ENCODE measurements at places on chromosomes 13 and 19.
A peak's percentile ranks its signal among the peaks of the same experiment; 100 is the strongest.

DNA sequence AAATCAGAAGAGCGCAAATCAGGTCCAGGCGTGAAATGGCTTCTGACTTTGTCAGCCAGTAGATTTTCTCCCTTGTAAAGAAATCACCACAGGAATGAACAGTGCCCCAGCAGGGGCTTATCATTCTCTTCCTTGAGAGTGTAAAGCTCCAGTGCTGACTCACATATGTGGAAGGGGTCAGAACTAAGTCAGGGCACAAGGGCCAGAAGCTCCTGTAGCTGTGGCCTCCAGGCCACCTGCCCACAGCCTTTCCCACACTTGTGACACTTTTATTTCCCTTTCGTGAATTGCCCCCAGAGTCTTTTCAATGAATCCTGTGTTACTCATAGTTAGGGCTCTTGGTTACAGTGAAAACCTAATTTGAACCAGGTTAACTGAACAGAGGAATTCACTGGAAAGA lies 99.6 kb downstream of the SUCLA2 start:
- no peak for DNase-seq

- DNase-seq, result no peak
Observed at GRCh38 chr13:51740698-51741097, 63.3 kb downstream of the DHRS12 start.

GRCh38 chr19:39438270-39438934 lies 2.7 kb upstream of the RPS16 start:
- DNase-seq, result no peak

DNA sequence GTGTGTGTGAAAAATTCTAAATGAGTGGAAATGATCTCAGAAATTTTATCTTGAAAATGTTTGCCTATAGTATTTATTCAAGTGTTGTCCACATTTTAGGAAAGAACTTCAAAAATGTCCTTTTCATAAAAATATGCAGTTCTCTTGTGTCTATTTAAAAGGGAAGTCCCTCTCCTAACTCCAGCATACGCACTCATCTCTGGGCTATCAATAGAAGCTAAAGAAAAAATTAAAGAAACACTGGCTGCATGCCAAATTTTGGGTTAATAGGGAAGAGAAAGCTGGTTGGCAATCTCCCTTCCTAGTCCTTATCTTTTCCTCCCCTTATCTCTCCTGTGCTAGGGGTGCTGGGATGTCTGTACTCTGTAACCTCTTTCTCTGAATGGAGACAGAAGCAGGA lies 313.3 kb downstream of the ENOX1 start:
- DNase-seq, result peak; percentile 60

GRCh38 chr13:77040835-77041234 lies 13.9 kb upstream of the FBXL3 start:
- no peak for DNase-seq

DNA sequence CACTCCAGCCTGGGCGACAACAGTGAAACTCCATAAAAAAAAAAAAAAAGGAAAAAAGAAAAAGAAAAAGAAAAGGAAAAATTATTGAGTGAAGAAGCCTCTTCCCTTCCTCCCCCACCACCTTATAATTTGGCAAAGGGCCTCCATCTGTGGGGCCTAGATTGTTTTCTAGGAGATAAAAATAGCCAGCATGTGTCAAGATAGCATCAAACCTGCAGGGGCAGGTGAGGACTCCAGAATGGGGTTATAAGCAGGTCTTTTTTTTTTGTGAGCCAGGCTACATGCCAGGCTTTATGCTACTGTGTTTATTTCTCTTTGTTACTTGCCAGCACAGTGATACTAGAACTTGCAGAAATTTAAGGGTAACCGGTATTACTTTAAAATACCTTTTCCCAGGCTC lies 11.7 kb upstream of the TRIM13 start:
- DNase-seq, result no peak

DNA sequence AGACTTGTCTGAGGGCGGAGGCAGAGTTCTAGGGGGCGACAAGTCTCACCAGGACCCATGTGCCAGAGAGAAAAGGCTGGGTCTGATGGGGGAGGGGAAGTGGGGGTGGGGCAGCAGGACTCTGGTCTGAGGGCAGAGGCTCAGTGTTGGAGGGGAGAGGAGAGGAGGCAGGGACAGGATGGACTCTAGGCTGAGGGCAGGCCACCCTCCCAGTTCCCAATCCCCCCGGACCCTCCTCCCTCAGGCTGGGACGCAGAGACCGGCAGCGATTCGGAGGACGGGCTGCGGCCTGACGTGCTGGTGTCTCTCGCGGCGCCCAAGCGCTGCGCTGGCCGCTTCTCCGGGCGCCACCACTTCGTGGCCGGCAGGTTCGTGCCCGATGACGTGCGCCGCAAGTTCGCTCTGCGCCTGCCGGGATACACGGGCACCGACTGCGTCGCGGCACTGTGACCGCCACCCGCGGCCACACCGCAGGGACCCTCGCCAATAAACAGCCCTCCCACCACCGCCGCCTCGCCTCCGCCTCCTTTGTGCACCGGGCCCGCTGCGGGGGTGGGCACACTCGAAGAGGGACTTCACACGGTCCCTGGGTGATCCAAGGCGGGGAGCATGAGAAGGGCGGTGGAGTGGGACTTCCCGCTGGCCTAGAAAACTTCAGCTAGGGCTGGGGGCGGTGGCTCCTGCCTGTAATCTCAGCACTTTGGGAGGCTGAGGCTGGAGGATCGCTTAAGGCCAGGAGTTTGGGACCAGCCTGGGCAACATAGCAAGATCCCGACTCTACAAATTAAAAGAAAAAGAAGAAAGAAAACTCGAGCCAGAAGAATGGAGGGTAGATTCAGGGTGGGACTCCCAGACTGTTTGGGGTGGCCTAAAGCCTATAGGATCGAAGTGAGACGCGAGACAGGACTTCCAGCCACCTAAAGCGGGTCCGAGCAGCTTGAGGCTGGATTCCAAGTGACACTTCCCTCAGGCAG lies 703 bp upstream of the CILP2 start:
- no peak for DNase-seq

DNA sequence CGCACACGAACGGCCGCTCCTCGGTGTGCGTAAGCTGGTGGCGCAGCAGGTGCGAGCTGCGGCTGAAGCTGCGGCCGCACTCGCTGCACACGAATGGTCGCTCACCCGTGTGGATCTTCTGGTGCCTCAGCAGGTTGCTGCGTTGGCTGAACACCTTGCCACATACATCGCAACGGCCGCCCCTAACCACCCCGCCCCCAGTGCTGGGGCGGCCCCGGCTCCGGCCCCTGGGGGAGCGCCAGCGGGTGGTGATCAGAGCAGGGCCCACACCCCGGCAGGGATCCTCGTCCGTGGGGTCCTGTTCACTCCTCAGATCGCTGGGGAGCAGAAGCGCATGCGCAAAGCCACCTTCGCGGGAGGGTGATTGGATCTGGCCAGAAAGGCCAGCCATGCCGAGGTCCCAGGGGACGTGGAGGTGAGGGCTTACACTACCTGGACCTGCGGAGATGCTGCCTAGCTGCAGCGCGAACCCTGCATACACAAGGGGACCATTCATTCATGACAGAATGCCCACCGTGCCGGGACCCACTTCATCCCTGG lies 4.7 kb upstream of the UBE2M start:
- peak; percentile 66 for DNase-seq

DNA sequence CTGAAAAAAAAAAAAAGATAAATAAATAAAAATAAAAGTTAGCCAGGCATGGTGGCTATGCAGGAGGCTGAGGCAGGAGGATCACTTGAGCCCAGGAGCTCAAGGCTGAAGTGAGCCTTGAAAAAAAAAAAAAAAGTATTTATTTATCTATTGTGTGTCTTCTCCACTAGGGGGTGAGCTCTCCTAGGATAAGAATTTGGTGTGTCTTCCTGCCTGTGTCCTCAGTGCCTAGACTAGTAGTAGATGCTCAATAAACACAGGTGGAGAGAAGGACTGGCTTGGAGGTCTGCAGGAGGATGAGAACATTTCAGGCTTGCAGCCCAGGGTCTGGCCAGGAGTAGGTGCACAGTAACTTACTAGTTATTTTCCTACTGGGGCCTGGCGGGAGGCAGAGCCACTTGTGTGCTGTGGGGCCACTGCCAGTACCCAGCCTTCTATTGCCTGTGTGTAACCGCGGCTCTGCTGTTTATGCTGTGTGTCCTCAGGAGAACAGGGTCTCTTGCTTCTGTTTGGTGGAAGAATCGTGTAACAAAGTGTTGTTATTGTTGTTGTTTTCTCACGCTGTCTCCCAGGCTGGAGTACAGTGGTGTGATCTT lies 5.4 kb downstream of the LMTK3 start:
- DNase-seq, result no peak

GRCh38 chr13:42947925-42948324 lies 44.1 kb downstream of the EPSTI1 start:
- DNase-seq, result no peak

- no peak for DNase-seq
Observed at GRCh38 chr13:26220575-26220974, 1.5 kb downstream of the RNF6 start.

GRCh38 chr13:113669231-113669754 lies 2.3 kb downstream of the GRK1 start:
- peak; percentile 3 for DNase-seq

GRCh38 chr13:45200701-45201232 lies at the start of gene KCTD4:
Gene KCTD4, minus strand, starts transcription at chr13:45201045. Its CDS starts 6,478 bp downstream, at chr13:45194567.
- no peak for DNase-seq

- DNase-seq, result no peak
Observed at GRCh38 chr19:6540918-6541689, 10.3 kb downstream of the TNFSF9 start.

DNA sequence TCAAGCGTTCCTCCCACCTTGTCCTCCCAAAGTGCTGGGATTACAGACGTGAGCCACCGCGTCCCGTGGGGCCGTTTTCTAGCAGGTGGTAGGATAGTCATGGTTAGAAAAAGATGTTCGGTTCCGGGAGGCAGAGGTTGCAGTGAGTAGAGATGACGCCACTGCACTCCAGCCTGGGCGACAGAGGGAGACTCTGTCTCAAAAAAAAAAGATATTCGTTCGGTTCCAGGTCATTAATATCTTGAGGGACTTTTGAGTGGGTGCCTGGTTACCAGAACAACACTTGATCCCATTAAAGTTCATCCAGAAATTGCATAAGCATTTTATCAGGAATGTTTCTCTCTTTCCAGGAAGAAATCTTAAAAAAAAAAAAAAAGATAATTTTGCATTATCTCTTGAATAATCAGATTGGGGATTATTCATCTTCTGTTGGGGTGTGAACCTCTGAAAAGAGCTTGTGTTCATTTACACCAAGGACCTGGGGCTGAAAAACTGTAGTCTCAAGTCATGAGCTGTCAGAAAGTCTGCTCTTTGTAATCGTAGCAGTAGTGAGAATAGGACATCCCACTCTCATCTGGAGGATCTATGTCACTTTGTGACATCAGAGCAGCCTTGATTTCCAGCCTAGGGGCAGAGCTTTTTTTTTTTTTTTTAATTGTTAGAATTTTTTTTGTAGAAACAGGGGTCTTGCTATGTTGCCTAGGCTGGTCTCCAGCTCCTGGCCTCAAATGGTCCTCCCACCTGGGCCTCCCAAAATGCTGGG lies 1.0 kb upstream of the ETHE1 start:
- no peak for DNase-seq

DNA sequence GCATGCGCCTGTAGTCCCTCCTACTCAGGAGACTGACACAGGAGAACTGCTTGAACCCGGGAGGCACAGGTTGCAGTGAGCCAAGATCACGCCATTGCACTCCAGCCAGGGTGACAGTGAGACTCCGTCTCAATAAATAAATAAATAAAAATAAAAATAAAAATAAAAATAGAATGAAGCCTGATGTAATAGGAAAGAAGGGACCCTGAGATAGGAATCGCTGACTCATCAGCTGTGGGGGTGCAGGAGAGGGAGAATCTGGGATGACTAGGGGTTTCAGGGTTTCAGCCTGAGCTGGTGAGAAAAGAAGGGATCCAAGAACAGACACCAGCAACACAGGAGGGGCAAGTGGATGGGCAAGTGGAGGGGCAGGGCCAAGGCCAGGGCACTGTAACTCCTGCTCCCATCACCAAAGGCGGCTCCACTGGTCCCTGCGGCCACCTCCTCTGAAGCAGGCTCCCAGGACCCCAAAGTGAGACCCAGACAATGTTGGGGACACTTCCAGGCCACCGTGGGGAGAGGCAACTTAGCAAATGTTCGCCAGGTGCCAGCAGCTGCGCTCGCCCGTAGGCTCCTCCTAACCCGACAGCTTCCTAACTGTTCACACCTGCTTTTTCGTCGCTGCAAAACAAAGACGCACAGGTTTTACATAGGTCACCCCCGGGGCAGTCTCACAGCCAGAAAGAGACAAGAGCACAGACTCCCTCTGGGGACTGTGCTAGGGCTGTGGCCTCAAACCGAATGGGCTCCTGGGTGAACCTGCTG lies 1.2 kb downstream of the HAUS8 start:
- DNase-seq, result no peak

DNA sequence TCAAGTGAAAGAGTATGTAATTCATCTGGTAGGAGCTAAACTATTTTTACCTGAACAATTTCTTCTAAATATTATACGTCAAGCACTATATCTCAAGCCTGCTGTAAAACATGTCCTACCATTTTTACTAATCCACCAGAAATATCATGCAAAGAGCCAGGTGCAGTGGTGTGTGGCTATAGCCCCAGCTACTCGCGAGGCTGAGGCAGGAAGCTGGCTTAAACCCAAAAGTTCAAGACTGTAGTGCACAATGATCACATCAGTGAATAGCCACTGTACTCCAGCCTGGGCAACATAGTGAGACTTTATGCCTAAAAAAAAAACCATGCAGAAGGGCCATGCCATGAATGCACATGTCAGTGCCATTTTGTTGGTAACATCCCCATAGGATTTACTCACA lies 20.7 kb upstream of the CLN5 start:
- DNase-seq, result no peak

DNA sequence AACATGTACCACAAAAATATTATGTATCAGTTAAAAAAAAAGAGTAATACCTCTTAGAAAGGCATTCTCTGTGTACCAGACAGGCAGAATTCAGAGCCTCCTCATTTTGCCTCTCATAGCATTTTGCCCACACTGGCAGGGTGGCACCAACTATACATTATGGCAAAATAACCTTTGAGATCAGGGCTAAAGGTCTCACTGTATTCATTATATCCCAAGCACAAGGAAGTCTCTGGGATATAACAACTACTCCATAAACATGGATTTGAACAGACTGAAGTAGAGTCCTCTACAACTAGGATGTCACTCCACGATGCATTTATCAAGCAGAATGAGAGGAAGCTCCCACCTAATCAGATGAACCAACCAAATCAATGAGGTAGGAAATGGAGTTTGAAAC lies 10.6 kb downstream of the SUCLA2 start:
- DNase-seq, result no peak

DNA sequence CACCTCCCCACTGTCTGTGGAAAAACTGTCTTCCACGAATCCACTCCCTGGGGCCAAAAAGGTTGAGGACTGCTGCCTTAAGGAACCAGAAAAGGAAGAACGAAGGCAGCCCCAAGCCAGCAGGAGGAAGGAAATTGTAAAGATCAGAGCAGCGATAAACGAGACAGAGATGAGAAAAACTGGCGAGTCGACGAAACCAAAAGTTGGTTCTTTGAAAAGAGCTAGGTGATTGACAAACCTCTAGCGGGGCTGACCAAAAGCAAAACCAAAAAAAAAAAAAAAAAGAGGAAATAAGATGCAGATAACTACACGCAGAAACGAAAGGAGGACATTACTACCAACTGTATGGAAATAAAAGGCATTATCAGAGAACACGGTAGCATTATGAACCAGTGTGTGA lies 76.9 kb downstream of the GADD45B start:
- no peak for DNase-seq

GRCh38 chr13:89066868-89067466 lies 1395.8 kb downstream of the SLITRK5 start:
- DNase-seq, result peak; percentile 54

GRCh38 chr19:280541-281009 lies 10.6 kb downstream of the PLPP2 start:
- DNase-seq, result no peak

GRCh38 chr19:22595918-22596341 lies 38.2 kb upstream of the ZNF492 start:
- DNase-seq, result no peak

GRCh38 chr19:50358483-50359327 lies 6.7 kb downstream of the NAPSA start:
- peak; percentile 90 for DNase-seq
